ENCODE measurements at places on chromosomes 3 and 15. TPM values are rescaled to one million over a fixed set of nuclear protein-coding genes. Genes with fewer than 3 reads are reported as not detected.

GOLGA6L7 gene
- total RNA-seq: not detected

LEO1 gene
- 31.4 TPM for total RNA-seq

DNA sequence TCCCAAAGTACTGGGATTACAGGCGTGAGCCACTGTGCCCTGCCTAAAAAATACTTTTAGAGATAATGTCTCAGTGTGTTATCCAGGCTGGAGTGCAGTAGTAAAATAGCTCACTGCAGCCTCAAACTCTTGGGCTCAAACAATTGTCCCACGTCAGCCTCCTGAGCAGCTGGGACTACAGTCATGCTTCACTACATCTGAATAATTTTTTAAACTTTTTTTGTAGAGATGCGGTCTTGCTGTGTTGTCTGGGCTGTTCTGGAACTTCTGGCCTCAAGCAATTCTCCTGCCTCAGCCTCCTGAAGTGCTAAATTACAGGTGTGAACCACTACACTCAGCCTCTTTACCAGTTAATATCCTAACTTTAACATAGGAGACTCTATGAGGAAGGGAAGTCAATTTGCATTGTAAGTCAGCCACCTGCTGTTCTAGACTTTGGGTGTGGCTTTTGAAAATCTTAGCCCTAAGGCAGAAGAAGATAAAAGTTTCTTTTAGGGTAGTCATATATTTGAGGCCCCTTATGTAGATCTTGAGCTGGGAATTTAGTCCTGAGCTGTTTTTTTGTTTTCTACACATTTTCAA, 78.2 kb upstream of the RASGRP1 start:
- DNase-seq: no peak

- no peak for DNase-seq
Measured at GRCh38 chr3:83873550-83873949, 1085.2 kb upstream of the CADM2 start.

- no peak for DNase-seq
Measured at GRCh38 chr3:21390856-21391255, 360.2 kb downstream of the ZNF385D start.

DNA sequence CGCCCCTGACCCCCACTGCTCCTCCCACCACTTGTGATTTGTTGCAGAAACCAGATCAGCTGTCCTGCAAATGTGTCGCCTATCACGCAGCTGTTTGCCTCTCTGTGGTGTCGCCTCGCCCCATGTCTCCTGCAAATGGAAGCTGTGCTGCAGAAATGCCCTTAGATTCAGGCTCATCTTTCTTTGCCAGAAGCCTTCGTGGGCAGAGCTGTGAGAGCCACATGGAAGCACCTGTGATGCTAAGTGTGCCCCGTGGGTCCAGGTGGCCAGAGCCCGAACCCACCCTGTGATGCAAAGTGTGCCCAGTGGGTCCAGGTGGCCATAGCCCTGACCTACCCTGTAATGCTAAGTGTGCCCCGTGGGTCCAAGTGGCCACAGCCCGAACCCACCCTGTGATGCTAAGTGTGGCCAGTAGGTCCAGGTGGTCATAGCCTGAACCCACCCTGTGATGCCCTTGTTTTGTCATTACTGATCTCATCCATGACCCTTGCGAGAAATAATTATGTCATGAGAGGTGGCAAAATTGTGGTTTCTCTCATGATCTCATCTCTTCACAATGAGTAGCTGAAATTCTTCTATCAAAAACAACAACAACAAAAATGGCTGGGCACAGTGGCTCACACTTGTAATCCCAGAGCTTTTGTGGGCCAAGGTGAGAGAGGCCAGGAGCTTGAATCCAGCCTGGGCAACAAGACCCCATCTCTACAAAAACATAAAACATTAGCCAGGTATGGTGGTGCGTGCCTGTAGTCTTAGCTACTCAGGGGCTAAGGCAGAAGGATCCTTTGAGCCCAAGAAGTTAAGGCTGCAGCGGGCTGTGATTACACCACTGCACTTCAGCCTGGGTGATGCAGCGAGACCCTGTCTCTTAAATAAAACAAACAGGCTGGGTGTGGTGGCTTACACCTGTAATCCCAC, 187.4 kb downstream of the GOLGA6L6 start:
- DNase-seq: peak; percentile 46

GRCh38 chr3:46286947-46287565, 44.8 kb downstream of the CCR3 start:
- no peak for DNase-seq

HTR3E gene
- total RNA-seq: not detected

- DNase-seq: no peak
Measured at GRCh38 chr3:99925584-99926230, 108.0 kb downstream of the CMSS1 start.

- no peak for DNase-seq
Measured at GRCh38 chr3:49761661-49762060, 24.7 kb downstream of the IP6K1 start.

DNA sequence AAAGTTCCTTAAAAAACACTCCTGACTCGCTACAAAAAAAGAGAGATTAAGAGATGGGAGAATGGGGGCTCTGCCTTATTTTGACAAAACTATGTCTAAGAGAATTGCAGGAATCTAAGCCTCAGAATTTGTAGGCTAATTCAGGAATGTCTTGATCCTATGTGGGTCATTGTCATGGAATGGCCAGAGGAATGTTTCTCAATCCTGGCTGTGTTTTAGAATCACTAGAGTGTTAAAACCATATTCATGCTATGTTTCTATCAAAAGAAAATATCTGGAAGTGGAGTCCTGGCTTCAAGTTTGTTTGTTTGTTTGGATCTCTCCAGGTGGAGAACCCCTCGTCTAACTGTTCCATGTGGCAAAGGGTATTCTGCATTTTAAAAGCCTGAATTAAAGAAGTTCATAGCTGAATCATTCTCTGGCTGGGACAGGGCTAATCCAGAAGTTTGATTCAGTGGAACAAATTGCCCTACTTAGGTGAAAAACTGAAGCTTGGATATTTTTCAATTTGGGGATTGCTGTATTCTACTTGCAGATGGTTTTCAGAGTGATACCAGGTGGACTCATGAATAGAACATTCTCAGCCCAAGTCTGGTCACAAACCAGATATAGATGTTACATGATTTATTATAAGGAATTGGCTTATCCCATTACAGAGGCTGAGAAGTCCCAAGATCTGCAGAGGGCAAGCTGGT, 28.2 kb downstream of the GJD2 start:
- DNase-seq: no peak

PLS1 gene
- total RNA-seq: 5.4 TPM

PGBD4 gene
- total RNA-seq: 2.3 TPM

VGLL3 gene
- total RNA-seq: not detected

- peak; percentile 32 for DNase-seq
Measured at GRCh38 chr3:115217678-115218451, 70.8 kb upstream of the ZBTB20 start.

- no peak for DNase-seq
Measured at GRCh38 chr15:42603978-42604377, 28.6 kb downstream of the STARD9 start.

DNA sequence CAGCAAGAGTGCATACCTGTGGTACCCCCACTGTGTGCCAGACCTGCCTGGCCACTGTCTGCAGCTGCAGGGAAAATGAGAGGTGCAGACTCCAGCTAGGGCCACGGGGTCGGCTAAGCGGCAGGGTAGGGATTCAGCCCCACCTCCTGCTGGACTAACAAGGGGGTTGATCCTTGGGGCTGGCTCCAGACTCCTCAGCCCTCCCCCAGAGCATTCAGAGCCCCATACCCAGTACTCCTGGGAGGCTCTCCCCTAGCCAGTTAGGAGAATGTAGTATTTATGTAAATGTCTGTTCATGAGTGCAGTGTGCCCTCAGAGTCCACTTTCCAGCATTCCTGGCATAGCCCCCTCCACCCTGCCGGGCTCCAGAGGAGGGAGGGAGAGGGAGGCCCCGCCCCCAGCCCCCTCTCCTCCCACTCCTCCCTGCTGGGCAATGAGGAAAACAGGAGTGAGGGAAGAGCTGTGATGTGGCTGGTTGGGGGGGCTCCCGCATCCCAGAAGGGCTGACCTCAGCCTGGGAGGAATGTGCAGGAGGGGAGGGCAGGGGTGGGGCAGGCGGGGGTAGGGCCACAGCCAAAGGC, 4.5 kb upstream of the SEMA3B start:
- DNase-seq: no peak

- no peak for DNase-seq
Measured at GRCh38 chr3:104632521-104632920, 734.2 kb upstream of the ALCAM start.

RPN1 gene
- total RNA-seq: 153 TPM

TMC3 gene
- not detected for total RNA-seq

ALDH1A2 gene
- not detected for total RNA-seq

DNA sequence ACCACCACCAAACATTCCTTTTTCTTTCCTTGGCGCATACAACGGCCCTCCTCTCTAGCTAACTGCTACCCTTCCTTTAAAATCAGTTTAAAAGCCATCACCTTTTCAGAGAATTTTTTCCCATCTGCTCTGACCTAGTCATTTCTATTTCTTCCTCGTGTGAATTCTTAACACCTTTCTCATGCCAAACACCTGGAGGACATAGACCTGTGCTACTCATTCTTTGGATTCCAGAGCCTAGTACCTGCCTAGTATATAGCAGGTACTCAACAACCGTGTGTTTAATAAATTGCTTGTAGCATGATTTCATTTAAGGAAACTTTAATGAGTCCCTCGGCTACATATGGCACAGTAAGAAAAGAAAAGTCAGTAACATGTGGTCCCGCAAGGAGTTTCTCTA, 2.0 kb upstream of the TPM1 start:
- DNase-seq: no peak

UBAP1L gene
- total RNA-seq: 2.7 TPM

DNA sequence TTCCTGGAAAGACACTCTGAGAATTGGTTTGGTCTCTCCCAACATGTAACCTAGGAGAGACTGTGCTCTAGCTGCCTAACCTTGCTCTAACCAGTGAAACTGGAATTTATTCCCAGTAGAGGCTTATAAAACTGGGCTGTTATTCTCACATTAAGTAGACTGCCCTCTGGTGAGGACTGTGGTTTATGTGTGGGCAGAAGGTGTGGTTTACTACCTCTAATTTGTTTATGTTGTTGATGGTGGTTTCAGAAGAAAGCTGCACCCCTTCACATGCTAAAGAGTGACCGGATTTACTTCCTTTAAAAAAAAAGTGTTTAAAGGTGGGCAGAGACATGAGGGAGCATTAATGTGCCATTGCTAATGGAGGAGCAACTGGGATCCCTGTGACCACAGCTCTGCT, 273.2 kb downstream of the MECOM start:
- no peak for DNase-seq

DNA sequence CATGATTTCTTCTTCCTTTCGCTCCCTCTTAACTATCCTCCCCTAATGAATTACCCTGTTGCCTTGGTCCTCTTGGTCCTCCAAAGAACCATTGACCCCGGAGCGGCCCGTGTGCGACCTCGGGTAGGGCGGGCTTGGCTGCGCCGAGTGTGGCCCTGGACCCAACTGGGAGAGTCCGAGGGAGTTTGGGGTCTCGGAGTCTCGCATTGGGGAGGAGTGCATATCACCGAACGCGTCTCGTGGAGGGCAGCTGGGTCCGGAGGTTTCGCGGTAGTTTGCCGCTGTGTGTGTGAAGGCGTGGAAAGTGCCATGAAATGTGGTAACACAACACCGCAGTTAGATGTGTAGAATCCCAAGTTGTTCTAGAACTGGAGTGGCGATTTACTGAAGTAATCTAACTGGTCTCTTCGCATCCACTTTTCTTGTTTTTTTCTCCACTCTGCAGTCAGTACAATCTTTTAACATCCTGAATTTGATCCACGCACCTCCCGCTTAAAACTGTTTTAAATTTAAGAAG, 363 bp downstream of the GTF2E1 start:
- peak; percentile 47 for DNase-seq

ZNF80 gene
- 0.23 TPM for total RNA-seq

DNA sequence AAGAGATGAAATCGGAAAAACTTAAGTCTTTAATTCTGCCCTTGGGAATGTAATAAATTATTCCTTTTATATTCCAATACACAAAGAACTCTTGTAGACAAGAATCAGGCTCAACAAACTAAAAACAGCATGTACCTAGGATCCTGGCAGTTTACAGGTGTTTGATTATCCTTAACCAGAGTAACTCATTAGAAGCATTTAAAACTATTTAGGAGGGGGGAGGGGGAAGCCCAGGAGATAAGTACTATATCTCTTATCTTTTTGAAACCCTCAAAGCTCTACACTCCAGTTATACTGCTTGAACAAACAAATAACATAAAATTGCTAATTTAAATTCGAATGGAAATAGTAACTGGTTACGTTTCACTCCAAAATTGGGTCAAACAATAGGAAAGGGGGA, 1.9 kb downstream of the CNBP start:
- DNase-seq: no peak

PCSK6 gene
- 0.75 TPM for total RNA-seq

- DNase-seq: no peak
Measured at GRCh38 chr3:39064646-39065045, 12.8 kb downstream of the WDR48 start.

GOLGA6L26 gene
- not detected for total RNA-seq

DNA sequence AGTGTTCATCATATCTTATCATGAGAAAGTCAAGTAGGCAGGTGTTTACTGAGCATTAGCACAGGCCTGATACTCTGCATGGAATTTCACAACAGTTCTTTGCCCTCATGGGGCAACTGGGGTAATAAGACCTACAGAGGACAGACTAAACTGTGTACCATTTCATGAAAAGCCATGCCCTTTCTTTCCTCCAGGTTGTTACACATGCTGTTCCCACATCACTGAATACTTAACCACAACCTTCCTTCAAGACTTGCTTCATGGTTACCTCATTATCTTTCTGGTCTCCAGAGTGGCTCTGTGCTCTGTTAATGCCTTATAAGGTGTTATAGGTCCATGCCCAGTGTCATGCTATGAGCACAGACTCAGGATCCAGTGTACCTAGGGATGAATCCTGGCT, 28.2 kb upstream of the RSL24D1 start:
- DNase-seq: no peak

GRCh38 chr3:179738998-179739397, 86.2 kb downstream of the USP13 start:
- DNase-seq: no peak

KCNMB2 gene
- total RNA-seq: not detected

DNA sequence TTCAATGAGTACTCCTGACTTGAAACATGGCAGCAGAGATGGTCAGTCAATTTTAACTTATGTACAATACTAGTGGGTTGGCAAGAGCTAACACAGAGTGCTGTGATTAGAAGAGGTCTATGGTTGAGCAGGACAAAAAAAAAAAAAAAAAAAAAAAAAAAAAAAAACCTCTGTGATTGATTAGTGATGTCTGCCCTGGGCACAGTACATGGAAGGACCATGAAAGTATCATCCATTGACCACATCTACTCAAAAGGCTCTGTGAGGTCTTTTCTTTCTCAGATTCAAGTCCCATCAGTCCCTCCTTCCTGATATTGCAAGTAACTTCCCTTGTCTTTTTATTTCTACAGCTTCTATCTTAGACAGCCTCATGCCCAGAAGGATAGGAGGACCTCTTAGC, 59.6 kb downstream of the NTRK3 start:
- no peak for DNase-seq

AMIGO3 gene
- not detected for total RNA-seq

Data from activated CD4-positive, alpha-beta T cell treated with anti-CD3 and anti-CD28 coated beads for 36 hours (primary cell).